ENCODE measurements at places on chromosomes 7 and 10. TPM values are rescaled to one million over a fixed set of nuclear protein-coding genes. Genes with fewer than 3 reads are reported as not detected.

The ZNF467 gene
- 16.1 TPM for total RNA-seq

The HILPDA gene
- total RNA-seq = 36.8 TPM

The STEAP1B gene
- 1.2 TPM for total RNA-seq

The RTKN2 gene
- total RNA-seq = 13.2 TPM

The CALML5 gene
- not detected for total RNA-seq

DNA sequence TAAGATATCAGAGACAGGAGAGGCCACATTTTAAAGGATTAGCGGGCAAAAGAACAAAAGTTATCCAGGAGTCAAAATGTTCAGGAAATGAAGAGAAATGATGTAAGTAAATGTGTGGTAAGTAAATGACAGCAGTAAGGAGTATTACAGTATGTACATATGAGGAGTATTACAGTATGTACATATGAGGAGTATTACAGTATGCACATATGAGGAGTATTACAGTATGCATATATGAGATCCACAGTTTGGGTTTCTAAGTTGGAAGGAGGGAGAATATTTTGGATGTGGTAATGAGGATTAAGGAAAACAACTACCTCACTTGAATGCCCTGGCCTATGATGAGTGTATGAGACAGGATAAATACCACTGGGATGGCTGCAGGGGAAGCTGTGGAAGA, 192.4 kb upstream of the DGKB start:
- no peak for DNase-seq

- DNase-seq = no peak
Measured at GRCh38 chr7:155107126-155107525, 37.0 kb downstream of the HTR5A start.

GRCh38 chr7:14806891-14807290, 95.7 kb downstream of the DGKB start:
- no peak for DNase-seq

GRCh38 chr7:23863209-23863787, 153.3 kb downstream of the STK31 start:
- no peak for DNase-seq

DNA sequence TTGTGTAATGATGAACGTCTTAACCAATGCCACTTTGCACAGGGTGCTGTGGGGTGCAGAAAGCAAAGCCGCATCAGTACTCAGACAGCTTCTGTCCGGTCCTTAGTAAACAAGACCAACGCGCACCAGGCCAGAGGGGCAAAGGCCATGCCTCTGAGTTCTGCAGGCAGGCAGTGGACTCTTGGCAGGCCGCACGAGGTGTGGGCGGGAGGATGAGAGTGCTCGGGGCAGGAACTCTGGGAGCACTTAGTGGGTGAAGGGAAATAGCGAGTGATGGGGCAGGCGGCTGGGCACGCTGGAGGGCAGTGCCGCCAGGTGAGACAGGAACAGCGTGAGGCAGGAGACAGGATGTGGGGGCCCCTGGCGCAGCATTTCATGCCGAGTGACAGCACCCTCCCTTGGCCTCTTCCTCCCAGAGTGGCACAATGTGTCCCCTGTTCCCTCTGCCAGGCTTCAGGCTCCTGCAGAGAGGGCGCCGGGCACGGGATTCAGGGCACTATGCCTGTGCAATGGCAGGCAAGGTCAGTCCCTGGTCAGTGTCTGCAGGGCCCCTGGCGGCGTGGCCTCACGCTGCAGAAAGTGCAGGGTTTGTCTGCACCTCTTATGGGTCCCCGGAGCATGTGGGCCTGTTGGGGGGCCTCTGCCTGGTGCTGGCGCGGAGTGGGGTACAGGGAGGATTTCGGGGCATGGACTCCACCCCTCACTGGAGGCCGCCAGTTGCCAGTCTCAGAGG, 60.4 kb downstream of the VIPR2 start:
- no peak for DNase-seq

GRCh38 chr10:125868372-125868975, 12.6 kb downstream of the DHX32 start:
- no peak for DNase-seq

GRCh38 chr10:114239117-114239993, at the start of gene VWA2:
Gene VWA2 (plus strand): TSS chr10:114239254. CDS start chr10:114248714, 9,460 bp downstream.
- peak; percentile 66 for DNase-seq

- DNase-seq = no peak
Measured at GRCh38 chr7:88647825-88648224, 111.7 kb upstream of the ZNF804B start.

GRCh38 chr7:136523571-136523970, 344.9 kb upstream of the CHRM2 start:
- no peak for DNase-seq

GRCh38 chr10:47333532-47333931, 11.3 kb downstream of the GDF2 start:
- no peak for DNase-seq

DNA sequence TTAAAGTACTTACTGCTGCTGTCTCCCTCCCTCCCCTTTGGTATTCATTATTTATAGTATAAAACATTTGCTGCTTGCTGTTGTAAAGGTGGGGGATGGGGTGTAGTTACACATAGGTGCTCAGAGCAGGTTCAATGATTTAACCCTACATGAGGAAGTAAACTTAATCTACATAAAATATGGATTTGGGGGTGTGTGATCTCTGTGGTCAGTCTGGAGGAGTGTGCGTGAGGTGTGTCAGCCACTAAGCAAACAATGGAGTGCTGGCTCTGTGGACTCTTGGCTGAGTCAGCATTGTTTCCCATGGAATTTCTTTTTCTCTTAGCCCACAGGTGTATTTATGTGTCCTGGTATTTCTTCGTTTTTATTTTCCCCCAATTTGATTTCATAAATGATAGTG, 133.9 kb downstream of the AUTS2 start:
- no peak for DNase-seq
